ENCODE measurements at places on chromosomes 3 and 15. TPM values are rescaled to one million over a fixed set of nuclear protein-coding genes. Genes with fewer than 3 reads are reported as not detected.

Gene BTLA
- 49.8 TPM for total RNA-seq

Gene CFAP44
- total RNA-seq = 14.9 TPM

Gene ROBO1
- total RNA-seq = 3.1 TPM

- DNase-seq = no peak
Observed at GRCh38 chr15:81380668-81381067, 6.7 kb upstream of the TMC3 start.

DNA sequence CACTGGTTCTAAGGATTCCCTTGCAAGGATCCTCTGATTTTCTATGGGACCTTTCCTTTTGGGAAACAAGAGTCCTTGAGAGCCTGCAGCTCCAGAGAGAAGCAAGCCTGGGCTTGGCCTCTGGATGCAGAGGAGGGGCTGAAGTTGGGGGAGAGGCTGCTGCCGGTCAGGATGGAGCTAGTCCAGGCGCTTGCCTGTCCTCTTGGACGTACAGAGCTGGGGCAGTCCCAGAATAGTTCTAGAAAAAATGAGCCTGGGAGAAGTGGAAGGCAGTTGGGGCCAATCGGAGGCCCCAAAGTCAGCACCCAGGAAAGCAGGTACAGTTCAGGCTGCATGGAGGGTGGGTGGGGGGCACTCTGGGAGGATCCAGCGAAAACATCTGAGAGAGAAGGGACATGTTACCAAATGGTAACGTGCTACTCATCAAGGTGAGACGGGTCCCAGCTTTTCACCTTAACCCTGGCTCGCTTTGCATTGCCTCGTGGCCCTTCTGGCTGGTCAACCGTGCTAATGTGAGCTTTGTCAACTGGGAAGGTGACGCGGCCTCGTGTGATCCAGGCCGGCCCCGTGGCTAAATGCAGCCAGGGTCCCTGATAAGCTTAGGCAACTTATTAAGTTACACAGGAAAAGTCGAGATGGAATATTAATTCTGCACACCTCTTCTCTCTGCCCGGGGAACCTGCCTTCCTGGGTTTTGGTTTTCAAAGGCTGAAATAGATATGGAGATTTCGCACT, 38.7 kb upstream of the MAGEF1 start:
- no peak for DNase-seq

DNA sequence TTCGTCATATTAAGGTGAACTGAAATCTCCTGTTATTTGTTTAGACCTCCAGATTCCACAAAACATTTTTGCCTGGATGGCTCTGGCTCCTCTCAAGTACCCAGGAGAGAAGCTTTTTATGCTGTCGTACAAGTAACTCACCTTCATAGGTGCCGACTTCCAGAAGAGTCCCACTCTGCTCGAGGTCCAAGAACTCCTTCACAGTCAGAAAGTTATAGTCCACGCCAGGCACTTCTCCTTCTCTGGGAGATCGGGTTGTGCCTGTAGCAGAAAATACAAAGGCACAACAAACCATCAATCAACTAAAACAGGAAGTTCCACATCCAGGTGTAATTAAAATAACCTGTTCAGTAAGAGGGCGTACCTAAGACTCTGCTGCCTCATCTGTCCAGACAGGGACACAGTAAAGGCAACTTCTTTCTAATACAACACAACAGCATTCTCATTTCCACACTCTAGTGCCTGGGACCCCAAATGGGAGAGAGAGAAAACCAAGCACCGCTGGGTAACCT, 545.3 kb downstream of the MAGI1 start:
- DNase-seq = no peak

GRCh38 chr3:147256739-147257138, 149.6 kb downstream of the ZIC4 start:
- no peak for DNase-seq
